Adrenal gland (tissue), 19 donors: ENCODE measurements at places on chromosomes 16 and 17. TPM values are rescaled to one million over a fixed set of nuclear protein-coding genes. Genes with fewer than 3 reads are reported as not detected.

- no peak for DNase-seq
Measured at GRCh38 chr17:4712526-4712925, 2.1 kb downstream of the ARRB2 start.

DNA sequence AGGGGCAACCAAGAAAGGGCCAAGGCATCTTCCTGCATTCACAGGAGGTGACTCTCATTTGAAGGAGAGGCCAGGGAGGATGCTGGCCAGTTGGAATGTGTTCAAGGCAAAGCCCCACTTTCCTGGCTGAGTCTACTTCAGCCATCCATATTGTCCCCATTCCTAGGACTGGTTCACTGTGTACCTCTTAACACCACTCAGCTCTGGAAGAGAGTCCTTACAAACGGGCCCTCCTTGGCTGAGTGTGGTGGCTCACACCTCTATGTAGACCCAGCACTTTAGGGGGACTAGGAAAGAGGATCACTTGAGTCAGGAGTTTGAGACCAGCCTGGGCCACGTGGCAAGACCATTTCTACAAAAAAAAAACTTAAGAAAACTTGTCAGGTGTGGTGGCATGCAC, 28.1 kb upstream of the CFAP20 start:
- DNase-seq = no peak

DNA sequence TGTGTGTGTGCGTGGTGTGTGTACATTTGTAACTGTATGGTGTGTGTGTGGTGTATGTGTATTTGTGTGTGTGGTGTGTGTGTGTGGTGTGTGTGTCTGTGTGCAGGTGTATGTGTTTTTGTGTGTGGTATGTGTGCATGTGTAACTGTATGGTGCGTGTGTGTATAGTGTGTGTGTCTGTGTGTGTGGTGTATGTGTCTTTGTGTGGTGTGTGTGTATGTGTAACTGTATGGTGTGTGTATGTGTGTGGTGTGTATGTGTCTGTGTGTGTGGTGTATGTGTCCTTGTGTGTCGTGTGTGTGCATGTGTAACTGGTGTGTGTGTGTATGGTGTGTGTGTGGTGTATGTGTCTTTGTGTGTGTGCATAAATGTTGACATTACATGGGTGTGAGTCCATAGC, 163.7 kb upstream of the PLCG2 start:
- DNase-seq = no peak

- DNase-seq = no peak
Measured at GRCh38 chr17:4375039-4375748, 8.7 kb upstream of the UBE2G1 start.

DNA sequence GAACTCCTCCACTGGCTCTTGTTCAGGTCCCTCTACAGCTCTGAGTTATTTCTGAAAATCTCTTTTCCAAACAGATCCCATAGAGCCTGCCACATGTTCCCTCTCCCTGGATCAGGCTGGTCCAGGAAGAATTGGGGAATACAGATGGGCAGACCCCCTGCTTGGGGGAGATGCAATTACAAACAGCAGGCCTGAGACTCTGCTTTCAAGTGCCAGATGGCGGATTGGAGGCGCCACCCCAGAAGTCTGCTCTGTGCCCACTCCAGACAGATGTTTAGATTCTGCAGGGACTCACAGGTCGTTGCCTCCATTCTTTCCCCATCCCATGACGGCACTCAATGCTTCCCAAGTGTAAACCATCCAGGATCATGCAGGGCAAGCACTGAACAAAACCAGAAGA, 316.6 kb downstream of the SLC39A11 start:
- DNase-seq = no peak

DNA sequence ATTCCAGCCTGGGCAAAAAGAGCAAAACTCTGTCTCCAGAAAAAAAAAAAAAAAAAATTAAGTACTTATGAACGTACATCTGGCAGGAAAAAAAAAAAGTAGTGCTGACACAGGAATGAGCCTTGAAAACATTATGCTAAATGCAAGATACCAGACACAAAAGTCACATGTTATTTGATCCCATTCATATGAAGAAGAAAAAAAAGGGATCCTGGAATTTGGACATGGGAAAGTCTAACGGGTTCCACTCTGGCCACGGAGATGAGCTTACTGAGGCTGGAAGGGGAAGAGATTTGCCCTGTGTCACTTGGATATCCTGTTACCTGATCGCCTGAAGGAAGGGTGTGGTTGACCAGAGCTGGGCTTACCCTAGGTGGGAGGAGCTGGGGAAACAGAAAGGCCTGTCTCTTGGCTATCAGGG, 251.9 kb downstream of the PARN start:
- DNase-seq = no peak

- no peak for DNase-seq
Measured at GRCh38 chr17:36684134-36684533, 82.8 kb downstream of the MRM1 start.

- DNase-seq = no peak
Measured at GRCh38 chr17:3796822-3797170, 4.2 kb downstream of the ITGAE start.

DNA sequence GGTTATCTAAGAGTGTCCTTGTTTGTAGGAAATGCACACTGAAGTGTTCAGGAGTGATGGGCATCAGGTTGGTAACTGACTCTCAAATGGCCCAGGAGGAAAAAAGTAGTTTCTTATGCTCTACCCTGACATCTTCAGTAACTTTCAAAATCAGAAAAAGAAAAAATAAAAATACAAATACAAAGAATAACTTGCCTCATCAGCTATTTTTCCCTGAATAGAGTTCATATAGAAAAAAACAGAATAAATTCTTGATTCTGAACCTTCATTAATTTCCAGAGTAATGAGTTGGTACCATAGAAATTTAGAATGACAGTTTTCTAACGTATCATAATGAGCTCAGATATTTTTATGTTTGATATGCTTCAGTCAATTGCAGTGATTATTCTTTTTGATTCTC, 27.2 kb upstream of the HYDIN start:
- DNase-seq = no peak

GRCh38 chr17:14346801-14347200, 45.9 kb downstream of the HS3ST3B1 start:
- DNase-seq = no peak

- peak; percentile 96 for DNase-seq
Measured at GRCh38 chr17:43760254-43760852, 1.8 kb upstream of the SOST start.

GRCh38 chr17:54967621-54968261, 713 bp downstream of the COX11 start:
- DNase-seq = no peak

DNA sequence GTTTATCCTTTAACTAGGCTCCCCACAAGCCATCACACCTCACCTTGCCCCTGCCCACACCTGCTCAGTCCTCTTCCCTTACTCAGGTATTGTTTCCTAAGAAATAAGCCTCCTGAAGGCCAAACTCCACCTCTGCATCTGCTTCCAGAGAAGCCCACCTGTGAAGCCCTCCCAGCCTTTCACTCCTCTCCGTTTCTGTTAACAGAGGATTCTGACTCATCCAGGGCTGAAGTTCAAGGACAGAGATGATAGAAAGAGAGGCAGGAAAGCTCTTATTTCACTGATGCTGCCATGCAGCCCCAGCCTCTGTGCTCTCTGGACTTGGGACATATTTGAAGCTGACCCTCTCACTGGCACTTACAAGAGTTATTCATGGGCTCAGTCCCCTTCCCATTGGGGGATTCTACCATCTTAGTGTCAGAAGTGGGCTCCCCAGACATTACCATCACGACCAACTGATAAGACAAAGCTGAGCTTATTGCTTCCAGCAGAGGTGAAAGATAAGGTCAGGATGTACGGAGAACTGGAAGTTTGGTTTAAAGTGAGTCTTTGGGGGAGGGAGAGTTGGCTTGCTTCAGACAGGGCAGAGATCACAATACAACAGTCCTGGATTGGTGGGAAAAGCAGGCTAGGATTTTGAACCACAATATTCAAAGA, 35.3 kb upstream of the XYLT2 start:
- no peak for DNase-seq

- no peak for DNase-seq
Measured at GRCh38 chr17:77555121-77555591, 403.3 kb upstream of the TNRC6C start.

SLC13A2 gene
- not detected for total RNA-seq

SSH2 gene
- total RNA-seq = 25.6 TPM

WFIKKN2 gene
- total RNA-seq = 0.95 TPM

FNDC8 gene
- not detected for total RNA-seq

ATP2C2 gene
- not detected for total RNA-seq

TBC1D3G gene
- not detected for total RNA-seq
